ENCODE measurements at places on chromosomes 3 and 15.

DNA sequence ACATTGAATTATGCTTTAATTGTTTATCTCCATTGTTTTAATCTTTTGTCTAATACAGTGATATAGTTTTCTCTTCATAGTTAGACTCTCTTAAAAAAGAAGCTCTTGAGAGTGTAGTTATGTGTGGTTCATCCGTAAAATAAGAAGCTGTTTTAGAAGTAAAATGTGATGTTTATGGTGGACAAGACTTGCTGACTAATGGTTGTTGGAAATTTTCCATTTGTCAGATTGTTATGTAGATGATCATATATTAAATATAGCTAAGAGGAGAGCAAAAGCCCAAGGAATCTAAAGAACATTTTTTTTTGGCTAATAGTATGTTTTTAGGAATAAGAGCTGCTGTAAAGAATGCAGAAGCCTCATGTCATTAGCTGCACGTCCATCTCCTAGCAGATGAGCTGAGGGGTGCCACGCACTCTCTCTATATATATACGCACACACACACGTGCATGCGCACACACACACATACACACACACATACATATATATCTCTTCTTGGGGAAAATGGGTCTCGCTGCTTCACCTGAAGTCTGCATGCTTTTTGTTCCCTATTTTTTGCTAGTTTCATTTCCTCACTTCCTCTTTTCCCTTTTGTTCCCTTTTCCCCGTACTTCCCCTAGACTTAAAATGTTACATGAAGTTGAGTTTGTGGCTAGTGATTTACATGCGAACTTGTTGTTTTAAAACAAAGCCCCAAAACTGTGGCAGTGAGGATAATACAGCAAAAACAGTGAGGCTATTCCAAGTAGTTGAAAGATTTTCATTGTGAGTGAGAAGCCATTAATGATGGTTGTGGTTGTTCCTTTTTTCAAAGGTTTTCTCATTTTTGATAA lies 107.8 kb downstream of the MBNL1 start:
- no peak for DNase-seq

DNA sequence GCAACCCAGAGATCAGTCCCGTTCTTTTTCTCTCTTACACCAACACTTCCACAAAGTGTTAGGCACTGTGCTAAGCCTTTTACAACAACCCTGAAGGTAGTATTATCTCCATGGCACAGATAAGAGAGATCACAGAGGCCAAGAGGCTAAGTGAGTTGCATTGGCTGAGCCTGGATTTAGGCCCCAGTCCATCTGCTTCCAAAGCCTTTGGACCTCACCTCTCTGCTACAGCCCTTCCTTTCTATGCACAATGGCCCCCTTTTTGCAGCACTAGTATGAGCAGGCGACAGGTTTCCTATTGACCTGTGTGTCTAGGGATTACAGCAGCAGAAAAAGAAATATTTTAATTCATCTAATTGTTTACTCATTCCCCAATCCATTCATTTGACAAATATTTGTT lies 76.2 kb downstream of the CRYGS start:
- no peak for DNase-seq

- DNase-seq = peak; percentile 61
Observed at GRCh38 chr3:177610686-177611633, 413.7 kb upstream of the TBL1XR1 start.

DNA sequence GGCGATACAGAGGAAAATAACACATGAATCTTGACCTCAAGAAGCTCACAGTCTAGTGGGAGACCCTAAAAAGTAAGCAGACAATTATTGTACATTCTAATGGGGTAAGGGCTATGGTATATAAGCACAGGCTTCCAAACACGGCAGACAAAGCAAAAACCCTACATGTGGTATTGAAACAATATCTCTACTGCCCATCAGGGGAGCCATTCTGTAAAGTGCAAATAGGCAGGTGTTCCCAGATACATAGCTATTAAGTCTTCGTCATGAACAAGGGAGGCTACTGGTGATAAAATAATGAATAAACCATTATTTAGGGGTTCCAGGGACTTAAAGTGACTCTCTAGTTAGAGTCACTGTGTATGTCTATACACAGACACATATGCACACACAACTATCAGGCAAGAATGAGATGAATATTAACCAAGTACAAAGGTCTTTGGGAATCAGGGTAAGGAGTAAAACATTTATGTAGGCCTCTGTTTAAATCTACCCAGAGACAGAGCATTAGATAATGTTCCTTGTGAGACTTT lies 38.7 kb upstream of the ASB14 start:
- DNase-seq = no peak

DNA sequence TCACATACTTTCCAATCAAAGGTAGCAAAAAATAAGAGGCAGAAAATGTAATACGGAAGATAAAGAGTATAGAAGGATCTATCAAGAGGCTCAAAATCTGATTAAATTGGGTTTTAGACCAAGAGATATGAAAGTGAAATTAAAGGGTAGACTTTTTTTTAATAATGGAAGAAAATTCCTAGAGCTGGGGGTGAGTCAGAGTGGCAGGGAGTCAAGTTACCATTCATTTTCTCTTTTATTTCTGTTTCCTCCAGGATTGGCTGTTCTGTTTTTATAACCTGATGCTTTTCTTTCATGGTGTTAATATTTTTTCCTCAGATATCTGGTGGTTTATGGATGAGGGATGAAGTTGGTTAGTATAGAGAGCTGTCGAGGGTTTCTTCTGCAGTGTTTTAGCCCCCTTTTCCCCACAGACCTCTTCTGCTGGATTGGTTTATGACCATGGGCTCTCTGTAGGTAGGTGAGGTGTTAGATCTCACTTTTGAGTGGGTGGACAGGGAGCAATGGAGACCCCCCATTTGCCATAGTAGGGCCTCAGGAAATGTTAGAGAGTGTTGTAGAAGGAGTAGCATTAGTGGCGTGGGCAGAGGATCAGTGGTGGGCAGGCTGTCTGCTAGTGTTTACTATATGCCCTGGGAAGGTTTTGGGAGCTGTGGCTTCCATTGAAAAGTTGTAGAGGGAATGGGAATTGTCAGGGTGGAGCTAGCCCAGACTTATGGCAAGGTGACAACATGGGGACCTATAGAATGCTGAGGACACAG lies 201.6 kb upstream of the GOLGA6L4 start:
- DNase-seq = no peak

DNA sequence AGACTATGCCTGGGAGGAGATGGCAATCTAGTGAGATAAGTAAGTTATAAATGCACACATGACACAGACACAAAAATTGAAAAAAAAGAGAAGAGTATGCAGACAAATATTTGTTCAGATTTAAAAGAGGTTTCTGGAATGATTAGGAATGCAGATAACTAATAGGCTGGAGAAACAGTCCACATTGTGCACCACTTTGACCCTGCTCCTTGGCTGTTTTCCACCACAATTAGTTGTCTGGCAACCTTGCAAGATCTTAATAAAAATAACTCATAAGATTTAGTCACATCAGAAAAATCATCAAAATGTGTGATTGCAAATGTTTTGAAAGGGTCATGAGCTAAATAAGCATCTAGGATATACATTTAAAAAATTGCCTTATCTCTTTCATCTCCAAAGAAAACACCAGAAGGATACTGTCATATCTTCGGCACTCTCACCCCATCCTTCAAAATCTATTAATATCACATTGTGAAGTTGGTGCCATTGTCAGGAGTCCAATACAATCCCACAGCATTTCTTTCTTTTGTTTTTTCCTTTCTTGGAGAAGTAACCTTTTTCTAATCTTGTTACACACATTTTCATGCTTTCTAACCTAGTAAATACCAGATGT lies 153.7 kb upstream of the KCNMB2 start:
- no peak for DNase-seq

GRCh38 chr3:23900744-23901143 lies 16.0 kb downstream of the NKIRAS1 start:
- no peak for DNase-seq

DNA sequence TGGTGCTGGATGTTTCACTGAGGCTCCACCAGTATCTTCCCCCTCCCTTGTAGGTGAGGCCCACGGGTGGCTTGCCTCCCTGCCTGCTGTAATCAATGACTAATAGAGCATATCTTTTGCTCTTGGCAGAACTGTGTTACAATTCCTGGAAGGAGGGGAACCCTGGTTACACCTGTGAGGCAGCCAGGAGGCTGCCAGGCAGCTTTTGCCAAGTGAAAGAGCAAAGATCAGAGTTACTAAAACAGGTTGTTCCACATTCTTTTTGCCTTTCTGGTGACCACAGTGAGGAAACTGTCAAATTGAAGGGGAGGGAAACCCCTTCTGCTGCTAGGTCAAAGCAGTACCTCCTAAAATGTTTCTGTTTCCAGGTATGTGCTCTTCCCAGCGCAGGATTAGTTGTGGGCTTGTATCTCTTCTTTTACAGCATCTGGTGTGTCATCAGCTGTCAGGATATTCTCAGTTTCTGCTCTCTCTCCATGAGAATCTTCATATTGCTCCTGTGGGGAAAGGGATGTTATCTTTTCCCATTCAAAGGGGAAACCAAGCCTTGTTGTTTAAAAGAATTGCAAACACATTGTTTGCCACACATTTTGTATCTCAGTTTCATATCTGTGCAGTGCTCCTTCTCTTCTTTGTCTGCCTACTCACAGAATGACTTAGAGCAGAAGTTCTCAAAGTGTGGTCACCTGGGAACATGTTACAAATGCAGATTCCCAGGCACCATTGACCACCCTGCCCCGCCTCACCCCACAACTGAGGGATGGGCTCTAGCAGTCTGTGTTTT lies 137.4 kb upstream of the UMPS start:
- DNase-seq = no peak

- DNase-seq = no peak
Observed at GRCh38 chr15:34719695-34720094, 35.1 kb downstream of the GJD2 start.

- DNase-seq = no peak
Observed at GRCh38 chr15:41888662-41889253, 5.1 kb downstream of the SPTBN5 start.

DNA sequence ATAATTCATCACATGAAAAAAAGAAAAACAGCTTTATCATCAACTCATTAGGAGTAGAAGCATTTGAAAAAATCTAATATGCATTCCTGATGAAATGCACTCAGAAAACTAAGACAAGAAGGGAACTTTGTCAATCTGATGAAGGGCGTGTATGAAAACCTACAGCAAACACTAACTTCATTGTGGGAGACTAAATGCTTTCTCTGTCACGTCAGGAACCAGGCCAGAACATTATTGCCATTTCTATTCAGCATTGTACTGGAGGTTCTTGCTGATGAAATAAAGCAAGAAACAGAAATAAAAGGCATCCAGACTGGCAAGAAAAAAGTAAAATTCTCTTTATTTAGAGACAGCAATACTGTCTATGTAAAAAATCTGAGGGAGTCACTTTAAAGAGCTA lies 235.2 kb downstream of the GABRB3 start:
- no peak for DNase-seq

- no peak for DNase-seq
Observed at GRCh38 chr15:63111481-63111880, 10.2 kb upstream of the LACTB start.

DNA sequence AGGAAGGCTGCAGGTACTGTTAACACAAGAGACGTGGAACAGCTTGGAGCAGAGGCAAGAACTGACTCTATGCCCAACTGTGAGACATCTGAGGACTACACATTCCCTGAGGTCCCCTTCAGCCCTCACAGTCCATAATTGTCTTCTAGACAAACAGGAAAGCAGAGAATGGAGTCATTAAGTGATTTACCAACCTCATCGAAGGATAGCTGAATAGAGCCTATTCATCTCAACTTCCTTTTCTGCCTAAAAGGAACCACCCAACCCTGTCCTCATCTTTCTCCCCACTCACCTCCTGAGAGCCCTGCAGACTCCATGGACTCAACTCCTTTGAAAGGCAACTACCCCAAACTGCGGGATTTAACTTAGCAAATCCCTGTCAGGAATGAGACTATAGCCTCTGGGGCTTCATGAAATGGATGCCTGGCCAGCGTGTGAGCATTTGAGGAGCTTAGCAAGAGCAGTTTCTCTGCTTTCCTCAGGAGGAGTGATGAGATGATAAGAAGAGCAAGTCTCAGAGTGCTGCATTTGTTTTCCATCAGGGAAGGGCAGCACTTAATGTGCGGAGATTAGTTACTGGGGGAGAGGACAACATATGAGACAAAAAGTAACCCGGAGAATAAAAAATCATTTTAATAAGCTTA lies 61.5 kb upstream of the FILIP1L start:
- DNase-seq = no peak

- DNase-seq = no peak
Observed at GRCh38 chr15:69573815-69574475, 121.3 kb downstream of the RPLP1 start.

- DNase-seq = no peak
Observed at GRCh38 chr3:167918686-167919085, 177.0 kb downstream of the GOLIM4 start.

DNA sequence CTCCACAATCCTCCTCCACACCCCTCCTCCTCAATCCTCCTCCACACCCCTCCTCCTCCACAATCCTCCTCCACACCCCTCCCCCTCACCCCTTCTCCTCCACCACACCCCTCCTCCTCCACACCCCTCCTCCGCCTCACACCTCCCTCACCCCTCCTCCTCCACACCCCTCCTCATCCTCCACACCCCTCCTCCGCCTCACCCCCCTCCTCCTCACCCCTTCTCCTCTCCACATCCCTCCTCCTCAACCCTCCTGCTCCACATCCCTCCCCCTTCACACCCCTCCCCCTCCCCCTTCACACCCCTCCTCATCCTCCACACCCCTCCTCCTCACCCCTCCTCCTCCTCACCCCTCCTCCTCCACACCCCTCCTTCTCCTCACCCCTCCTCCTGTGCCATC lies 69.8 kb upstream of the BLM start:
- DNase-seq = no peak

GRCh38 chr3:97981886-97982285 lies 9.7 kb upstream of the RIOX2 start:
- DNase-seq = no peak

- peak; percentile 61 for DNase-seq
Observed at GRCh38 chr3:68972358-68972979, 40.1 kb upstream of the TAFA4 start.

DNA sequence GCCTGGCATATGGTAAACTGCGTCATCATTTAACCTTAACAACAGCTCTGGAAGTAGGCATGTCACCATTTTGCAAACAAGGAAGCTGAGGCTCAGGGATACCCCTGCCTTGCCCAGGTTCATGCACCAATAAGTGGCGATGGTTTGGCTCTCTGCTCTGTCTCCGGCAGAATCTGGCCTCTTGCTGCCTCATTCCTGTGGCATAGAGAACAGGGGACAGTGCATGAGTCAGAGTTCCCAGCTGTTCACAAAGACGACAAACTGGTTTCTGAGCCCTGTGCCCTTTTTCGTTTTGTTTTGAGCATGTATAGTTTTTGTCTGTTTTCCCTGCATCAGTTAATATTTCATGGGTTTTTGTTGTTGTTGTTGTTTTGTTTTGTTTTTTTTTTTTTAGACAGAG lies 236.8 kb downstream of the OPA1 start:
- no peak for DNase-seq

DNA sequence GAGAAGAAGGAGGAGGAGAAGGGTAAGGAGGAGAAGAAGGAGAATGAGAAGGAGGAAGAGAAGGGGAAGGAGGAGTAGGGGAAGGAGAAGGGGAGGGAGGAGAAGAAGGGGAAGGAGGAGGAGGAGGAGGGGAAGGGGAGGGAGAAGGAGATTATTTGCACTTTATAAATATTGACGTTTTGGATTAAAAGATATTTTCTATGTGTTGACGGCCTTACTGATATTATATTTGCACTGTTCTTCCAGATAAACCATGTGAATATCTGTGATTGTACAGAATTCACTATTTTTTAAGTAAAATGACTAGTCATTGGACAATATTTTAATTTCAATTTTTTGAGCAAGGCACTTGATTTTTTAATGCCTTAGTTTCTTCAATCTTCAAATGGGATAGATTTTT lies 310.5 kb upstream of the DNAJC19 start:
- DNase-seq = no peak
